Lung (tissue), 17 donors: ENCODE measurements at places on chromosomes 5 and 9. TPM values are rescaled to one million over a fixed set of nuclear protein-coding genes. Genes with fewer than 3 reads are reported as not detected.

- no peak for DNase-seq
Observed at GRCh38 chr9:69748304-69748703, 11.5 kb downstream of the PTAR1 start.

DNA sequence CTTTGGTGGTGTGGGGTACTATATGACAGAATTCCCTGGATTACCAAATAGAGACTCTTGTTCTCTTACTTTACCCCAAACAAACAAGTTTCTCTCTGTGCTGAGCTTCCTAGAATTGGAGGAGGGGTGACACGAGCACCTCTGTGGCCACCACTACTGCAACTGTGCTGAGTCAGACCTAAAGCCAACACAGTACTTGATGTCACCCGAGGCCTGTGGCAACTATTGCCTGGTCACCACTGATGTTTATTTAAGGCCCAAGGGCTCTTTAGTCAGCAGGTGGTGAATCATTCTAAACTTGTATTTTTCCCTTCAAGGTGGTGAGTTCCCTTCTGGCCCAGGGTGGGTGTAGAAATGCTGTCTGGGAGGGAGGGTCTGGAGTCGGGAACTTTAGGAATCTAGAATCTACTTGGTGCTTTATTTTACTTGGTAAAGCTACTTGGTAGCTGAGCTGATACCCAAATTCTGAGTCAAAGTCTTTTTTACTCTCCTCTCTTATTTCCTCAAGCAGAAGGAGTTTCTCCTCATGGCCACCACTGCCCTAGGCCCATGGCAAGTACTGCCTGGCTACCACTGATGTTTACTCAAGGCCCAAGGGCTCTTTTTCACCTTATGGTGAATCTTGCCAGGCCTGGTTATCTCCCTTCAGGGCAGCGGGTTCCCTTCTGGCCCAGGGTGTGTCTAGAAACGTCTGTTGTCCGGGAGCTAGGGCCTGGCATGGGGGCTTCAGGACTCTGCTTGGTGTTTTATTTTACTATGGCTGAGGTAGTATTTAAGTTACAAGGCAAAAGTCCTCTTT lies 9.8 kb downstream of the LURAP1L start:
- no peak for DNase-seq

DNA sequence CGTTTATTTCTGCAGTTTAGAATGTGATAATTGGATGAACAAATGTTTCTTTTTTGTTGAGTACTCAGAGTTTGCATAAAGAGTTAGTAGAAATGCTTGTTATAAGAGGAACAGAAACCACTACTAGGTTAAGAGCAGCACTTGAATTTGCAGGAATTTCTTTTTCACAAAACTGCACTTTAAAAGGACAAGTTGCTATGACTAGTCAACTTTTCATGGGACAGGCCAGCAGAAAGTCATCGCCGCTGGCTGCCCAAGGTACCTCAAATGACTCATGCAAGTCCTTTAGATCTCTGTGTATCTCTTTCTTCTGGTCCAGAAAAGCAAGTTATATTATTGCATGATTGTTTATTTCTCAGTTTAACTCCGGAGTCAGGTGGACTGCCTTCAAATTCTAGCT lies 97.3 kb upstream of the HMHB1 start:
- no peak for DNase-seq

DNA sequence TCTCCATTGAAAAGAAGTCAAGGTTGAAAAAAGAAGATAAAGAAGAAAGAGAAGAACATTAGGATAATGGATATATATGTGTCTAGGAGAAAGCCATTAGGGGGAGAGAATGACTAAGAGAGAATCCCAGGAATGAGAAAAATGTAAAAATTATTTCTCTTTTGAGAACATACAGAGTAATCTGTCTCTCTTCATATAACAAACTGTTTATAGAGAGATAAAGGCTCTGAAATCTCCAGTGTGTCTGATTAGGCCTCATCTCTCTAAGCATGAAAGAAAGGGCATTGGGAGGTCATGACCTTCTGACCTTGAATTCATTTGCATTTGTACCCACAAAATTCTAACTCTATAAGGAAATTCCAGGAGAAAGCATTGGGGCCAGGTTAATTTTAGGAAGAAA lies 3.5 kb upstream of the MPDZ start:
- DNase-seq = no peak

GRCh38 chr5:104186100-104186499 lies 623.5 kb upstream of the NUDT12 start:
- no peak for DNase-seq

DNA sequence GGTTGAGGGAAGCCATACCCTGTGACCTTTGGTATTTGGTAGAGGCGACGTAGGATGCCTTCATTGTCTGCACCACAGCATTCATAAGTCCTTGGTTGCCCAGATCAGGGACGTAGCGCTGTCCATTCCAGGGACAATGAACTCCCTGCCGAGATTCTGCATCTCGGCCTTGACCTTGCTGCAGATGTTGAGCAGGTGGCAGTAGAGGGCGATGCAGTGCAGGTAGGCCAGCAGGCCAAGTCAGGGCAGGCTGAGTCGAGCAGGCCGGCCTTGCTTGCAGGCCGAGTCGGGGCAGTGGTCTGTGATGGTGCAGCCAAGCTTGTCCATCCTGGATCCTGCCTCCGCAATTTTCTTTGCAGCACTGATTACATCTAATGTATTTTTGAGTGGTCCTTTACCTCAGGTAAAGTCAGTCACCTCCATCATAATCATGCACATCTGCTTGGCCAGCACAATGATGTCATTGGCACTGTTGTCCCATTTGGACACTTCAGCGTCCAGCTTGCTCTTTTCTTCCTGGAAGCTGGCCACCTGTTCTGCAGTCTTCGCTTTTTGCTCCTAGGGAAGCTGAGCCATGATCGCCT lies 93.4 kb upstream of the CCDC112 start:
- no peak for DNase-seq

DNA sequence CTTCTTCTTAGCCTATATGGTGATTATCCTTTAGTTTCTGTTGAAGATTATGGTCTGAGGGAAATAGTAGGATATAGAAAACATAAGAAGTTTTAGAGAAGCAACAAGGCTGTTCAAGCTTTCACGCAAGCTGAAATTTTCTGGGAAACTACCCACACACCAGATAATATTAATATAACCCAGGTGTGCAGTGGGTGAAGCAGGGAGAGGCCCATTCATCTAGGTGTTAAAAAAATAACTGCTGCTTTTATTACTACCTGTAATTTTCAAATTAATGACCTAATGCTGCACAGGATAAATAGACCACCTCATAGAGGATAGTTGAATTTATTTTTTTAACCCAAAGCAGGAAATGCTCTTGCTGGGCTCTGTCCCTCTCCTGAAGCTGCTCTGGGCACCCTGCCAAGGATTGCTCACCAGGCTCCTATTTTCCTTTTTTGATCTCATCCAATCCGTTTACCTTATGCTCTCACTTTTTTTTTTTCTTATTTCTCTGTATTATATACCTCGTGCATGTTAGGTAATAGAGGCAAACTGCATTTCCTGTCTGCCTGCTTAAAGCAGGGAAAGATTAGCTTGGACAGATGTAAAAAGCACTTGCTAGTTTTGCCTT lies 124.3 kb upstream of the SLC12A2 start:
- peak; percentile 62 for DNase-seq

GRCh38 chr9:621201-621855 lies 220.2 kb upstream of the DMRT1 start:
- DNase-seq = no peak

GRCh38 chr5:139925216-139925562 lies 117.9 kb downstream of the NRG2 start:
- DNase-seq = no peak

GRCh38 chr5:164671640-164672039 lies 1166.2 kb downstream of the MAT2B start:
- no peak for DNase-seq

- peak; percentile 27 for DNase-seq
Observed at GRCh38 chr5:56735849-56736641, 79.3 kb upstream of the MAP3K1 start.

- peak; percentile 24 for DNase-seq
Observed at GRCh38 chr9:100074093-100074492, 24.7 kb downstream of the ERP44 start.

DNA sequence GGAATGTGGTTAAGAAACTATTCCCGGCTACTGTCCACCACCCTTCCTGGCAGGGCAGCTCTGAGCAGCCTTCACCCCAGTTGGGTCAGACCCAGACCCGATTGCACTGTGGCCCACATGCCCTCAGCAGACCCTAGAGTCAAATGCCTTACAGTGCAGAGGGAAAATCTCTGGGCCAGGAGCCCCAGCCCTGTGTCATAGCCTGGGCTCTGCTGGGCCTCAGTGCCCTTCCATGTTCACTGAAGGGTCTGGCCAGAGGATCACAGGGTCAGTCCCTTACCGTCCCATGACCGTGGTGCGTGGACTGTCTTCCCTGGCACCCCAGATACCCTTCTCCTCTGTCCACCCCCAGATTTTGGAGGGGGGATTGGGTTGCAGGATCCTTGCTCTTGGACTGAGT lies 73.5 kb upstream of the COL5A1 start:
- no peak for DNase-seq

GRCh38 chr5:170785416-170785815 lies 1.9 kb downstream of the GABRP start:
- no peak for DNase-seq

DNA sequence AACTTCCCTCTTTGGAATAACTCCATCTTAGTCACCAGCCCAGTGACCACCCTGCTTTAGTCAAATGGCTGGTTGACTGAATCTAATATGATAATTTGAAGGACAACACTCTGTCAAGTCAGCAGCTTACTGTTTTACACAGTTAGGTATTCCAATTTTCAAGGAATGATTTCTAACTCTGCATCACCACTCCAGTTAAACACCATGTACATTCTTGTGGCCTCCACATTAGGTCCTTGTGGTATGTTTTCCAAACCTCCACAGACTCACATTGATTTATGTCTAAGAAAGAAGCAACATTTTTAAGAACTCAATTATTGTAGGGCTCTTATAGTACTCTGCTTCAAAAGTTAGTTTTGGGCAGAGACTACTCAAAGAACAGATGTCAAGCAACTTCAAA lies 110.7 kb downstream of the TLE1 start:
- no peak for DNase-seq

GRCh38 chr5:121707178-121707577 lies 144.5 kb upstream of the FTMT start:
- DNase-seq = peak; percentile 34

GRCh38 chr5:135488727-135489465 lies 36.7 kb upstream of the TIFAB start:
- peak; percentile 90 for DNase-seq

DNA sequence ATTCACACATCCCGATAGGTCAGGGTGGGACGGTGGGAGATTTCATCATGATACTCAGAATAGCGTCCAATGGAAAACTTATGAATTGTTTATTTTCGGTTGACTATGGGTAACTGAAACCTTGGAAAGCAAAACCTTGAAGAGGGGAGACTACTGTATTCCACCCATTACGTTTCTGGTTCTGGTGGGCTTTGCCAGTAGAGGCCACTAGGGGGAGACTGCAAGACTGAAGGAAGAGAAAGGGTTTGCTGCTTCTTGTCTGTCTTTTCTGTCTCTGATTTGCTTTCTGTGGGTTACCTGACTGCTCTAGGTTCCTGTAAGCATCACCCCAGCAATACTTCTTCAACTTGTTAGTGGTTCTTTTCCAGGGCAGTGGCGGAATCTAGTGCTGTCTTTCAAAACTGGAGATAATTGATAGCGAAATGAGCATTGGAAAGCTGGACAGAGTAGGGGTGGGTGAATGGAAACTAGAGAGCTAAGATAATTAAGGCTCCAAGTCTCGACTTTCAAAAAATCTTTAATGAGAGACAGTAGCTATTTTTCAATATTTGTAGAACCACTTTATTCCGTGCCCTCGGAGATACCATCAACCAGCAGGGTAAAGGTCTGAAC lies 27.0 kb downstream of the GRIN3A start:
- no peak for DNase-seq

DNA sequence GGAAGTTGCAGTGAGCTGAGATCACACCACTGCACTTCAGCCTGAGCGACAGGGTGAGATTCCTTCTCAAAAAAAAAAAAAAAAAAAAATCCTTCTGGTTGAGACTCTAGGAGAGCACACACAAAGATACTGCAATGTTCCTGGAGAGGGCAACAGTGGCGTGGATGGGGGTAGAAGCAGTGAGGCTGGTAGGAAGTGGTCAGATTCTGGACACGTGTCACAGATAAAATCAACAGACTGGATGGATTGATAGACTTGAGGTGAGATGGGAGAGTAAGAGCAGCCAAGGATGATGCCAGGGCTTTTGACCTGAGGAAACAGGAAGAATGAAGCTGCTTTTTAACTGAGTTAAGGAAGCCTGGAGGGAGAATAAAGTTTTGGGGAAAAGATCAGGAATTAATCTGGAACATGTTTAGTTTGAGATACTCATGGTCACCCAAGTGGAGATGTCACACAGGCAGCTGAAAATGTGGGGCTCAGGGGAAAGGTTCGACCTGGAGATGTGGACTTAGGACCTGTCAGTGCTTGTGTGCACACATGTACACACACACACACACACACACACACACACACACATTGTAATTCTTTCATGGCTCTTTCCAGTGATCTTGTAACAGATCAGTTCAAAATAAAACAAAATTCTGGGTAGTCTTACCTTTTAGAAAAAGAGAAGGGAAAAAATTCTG lies 88.1 kb downstream of the FANCC start:
- no peak for DNase-seq

SIT1 gene
- 0.92 TPM for total RNA-seq

IGFBPL1 gene
- 2.4 TPM for total RNA-seq

CCL21 gene
- 67.3 TPM for total RNA-seq

MPDZ gene
- 22.5 TPM for total RNA-seq

DRD1 gene
- total RNA-seq = 0.83 TPM

CDKN2A gene
- 0.54 TPM for total RNA-seq

GOLM1 gene
- 55.2 TPM for total RNA-seq

GLDC gene
- total RNA-seq = 1.5 TPM

ZBTB43 gene
- total RNA-seq = 23.3 TPM
